ENCODE measurements at places on chromosomes 2 and 18.

DNA sequence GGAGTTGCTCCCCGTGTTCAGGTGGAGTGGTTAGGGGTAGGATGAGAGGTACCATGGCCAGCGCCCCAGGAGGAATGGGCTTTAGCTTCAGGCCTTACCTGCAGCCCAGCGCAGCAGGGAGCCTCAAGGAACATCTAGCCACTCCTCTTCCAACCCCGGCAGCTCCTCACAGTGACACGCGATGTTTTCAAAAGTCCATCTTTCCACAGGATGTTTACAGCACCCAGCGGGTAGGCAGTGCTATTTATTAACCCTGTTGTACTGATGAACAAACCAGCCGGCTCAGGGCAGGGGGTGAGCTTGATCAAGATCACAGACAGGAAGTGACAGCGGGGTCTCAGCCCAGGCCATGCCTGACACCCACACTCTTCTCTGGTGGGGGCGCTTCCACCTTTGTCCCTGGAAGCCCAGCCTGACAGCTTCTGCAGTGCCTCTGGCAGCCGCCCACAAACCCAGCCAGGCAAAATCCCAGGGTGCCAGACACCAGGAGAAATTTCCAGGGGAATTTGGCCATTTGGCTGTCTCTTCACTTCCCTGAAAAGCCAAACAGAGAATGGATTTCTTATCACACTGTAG is 18.4 kb upstream of the PRLH start:
- DNase-seq = no peak

- DNase-seq = no peak
These were observed 916 bp downstream of the CETN1 start for GRCh38 chr18:581096-581495.

DNA sequence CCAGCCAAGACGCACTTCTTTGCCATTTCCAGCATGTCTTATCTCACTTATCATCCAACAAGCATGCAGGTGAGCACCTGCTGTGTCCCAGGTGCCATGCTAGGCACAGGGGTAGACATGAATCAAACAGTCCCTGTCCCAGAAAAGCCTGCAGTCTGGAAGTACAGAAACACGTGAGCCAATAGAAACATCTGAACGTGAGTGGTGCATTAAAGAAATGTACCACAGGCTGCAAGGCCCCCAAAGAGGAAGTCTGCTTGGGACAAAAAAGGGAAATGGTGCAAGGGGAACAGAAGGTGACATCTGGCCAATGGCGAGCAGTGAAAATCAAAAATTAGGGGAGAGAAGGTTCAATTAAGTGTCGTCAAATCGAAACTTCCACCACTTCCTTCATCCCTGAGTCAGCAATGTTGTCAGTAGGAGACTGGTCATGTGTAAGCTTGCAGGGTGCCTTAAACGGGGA is 17.6 kb upstream of the TMEM247 start:
- no peak for DNase-seq

- DNase-seq = no peak
These were observed 67.4 kb downstream of the HS1BP3 start for GRCh38 chr2:20583425-20583881.

DNA sequence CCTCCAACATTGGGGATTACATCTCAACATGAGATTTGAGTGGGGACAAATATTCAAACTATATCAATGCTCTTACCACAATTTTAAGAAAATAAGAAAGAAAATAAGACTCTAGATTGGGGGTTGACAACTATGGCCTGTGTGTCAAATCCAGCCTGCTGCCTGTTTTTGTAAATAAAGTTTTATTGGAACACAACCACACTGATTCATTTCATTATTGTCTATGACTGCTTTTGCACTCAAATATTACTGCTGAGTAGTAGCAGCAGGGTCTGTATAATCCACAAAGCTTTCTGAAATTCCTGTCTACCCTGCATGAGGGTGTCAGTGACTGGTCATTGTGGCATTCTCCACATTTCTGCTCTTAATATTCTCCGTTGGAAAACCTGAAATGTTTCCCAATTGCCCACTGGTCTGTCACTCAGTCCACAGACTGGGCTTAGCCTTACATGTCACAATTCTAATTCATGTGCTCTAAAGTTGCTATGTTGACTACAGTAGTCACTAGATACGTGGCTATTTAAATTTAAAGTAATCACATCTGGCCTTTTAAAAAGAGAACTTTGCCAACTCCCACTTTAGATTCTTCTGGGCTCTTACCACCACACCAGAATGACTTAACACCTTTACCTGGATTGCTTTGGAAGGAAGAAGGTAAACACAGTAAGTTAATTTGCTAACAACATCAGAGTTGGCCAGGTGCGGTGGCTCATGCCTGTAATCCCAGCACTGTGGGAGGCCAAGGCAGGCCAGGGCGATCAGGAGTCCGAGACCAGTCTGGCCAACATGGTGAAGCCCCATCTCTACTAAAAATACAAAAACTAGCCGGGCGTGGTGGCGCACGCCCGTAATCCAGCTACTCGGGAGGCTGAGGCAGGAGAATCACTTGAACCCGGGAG is 86.9 kb downstream of the CLHC1 start:
- no peak for DNase-seq

DNA sequence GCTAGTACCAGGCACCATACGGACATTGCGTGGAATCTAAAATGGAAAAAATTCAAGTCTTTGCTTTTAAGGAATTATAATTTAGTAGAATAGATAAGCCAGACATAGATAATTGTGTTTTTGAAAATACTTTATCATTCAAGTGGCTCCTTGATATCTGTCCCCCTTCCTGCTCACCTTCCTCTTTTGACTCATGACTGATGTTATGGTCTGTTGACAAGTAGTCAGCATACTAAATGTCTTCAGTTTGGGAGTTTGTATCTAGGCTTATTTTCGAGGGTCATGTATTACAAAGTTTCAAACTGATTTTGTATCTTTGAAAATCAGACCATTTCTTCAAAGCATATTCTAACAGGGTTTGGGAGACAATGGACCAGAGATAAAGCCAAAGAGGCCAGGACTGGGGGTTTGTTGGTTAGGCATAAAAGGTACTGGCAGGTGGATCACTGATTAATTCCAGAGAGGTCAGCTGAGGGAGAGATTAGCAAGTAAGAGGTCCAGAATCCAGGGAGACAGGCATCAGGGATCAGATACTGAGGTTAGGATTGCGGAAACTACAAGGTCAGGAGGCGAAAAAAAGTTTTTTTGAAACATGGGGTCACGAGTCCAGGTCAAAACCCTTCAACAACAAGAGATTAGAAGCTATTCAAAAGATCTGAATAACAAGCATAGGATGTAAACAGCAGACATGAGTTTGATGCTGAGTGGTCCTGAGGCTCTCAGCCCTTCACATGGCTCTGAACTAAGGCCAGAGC is 31.5 kb upstream of the KLHL14 start:
- DNase-seq = no peak

GRCh38 chr2:215868846-215869543 is 144.4 kb downstream of the MREG start:
- no peak for DNase-seq

GRCh38 chr2:60479226-60480088 is 74.0 kb downstream of the BCL11A start:
- no peak for DNase-seq

DNA sequence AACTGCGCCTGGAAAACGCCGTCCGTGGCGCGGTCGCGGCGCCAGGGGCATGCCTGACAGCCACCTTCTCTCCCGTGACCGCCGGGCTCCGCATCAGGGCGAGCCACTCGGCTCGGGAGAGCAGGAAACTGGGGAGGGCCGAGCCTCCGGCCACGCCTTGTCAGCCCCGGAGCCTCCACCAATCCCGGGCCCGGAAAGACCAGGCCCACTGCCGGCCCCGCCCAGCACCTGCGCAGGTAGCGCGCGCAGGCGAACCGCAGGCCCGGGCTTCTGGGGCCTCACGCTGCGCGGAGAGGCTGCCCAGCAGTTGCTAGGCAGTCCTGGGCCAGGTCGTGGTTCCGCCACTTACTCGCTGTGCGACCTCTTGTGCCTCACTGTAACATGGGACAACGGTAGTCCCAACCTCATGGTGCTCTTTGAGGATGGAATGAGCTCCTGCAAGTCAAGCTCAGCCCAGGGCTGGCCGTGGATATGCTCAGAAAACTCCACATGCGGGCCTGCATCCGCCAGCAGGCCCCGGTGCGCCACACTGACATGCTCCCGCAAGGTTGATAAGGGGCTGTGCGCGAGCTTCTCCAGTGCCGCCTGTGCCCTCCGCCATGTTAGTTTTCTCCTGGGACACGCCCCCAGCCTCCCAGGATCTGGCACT is 97.1 kb downstream of the INHBB start:
- DNase-seq = no peak

GRCh38 chr2:175007510-175007909 is 2.3 kb upstream of the CHN1 start:
- DNase-seq = no peak

GRCh38 chr2:75526842-75527241 is 33.9 kb downstream of the EVA1A start:
- DNase-seq = no peak

DNA sequence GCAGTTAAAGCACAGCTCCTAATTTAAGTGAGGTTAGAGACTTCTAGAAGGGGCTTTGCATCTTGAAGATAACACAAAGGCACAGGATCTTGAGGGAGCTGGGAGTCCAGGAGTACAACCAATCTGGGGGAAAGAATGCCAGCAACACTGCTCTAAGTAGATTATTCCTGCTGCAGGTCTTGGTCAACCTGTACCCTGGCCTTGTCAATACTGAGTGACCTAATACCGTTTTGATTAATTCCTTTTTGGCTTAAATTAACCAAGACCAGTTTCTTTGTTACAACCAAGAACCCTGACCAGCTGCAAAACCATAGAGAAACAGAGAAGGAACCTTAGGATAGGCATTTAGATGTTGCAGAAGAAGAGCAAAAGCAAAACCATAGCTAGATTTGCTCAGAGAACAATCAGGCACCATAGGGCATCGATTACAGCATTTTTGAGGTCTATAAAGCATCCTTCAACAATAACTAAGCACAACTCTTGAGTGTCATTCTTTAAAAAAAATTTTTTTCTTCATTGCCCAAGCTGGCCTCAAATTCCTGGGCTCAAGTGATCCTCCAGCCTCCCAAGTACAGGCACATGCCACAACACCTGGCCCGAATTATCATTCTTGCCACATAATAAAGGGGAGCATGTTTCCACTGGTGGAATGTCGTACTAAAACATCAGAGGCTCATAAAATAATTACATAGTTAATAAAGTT is 6.3 kb downstream of the STARD7 start:
- no peak for DNase-seq

DNA sequence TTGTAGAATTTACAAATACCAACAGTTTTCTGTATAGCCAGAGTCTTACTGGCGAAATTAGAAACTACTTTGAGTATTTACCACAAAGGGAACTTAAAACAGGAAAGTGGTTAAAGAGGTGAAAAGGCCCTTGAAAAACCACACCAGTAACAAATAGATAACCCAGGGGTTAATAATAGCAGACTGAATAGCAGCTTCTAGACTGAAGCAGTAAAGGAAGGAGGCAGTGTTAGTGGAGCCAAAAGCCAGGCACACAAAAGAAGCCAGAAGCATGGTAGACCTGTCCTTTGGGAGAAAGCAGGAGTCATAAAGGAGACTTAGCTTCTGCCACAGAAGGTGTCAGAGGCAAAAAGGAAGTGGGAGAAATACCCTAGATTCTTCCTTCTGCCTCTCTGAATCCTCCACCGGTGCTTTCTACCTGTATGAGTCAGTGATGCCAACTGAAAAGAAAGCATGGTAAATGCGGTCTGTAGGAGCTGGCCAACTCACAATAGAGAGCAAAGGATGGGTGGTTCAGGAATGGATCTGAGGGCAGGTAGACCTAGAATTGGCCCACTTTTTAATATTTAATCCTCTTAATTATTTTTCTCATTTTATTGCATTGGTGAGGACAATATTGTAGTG is 97.3 kb downstream of the ARL6IP6 start:
- DNase-seq = no peak

DNA sequence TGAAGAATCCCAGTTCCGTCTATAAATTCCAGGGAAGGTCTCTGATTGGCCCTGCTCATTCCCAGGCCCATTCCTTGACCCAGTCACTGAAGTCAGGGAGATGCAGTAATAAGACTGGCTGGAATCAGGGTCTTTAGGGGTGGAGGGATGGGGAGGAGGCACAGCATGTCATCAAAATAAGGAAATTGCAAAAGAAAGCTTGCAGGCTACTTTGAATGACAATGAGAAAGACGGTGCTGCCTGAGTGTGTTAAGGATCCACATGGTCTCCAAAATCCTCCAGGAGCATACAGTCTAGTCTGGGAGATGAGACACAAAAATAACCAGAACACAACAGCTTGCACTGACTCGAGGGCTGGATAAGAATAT is 2.0 kb upstream of the DES start:
- DNase-seq = no peak

GRCh38 chr2:1169291-1169949 is 218.8 kb downstream of the SNTG2 start:
- no peak for DNase-seq

GRCh38 chr2:197339496-197340220 is 29.1 kb upstream of the ANKRD44 start:
- DNase-seq = no peak

- DNase-seq = no peak
These were observed 955.8 kb downstream of the TDRD15 start for GRCh38 chr2:22079583-22079982.

- no peak for DNase-seq
These were observed 132.4 kb downstream of the MGAT5 start for GRCh38 chr2:134386310-134386709.

DNA sequence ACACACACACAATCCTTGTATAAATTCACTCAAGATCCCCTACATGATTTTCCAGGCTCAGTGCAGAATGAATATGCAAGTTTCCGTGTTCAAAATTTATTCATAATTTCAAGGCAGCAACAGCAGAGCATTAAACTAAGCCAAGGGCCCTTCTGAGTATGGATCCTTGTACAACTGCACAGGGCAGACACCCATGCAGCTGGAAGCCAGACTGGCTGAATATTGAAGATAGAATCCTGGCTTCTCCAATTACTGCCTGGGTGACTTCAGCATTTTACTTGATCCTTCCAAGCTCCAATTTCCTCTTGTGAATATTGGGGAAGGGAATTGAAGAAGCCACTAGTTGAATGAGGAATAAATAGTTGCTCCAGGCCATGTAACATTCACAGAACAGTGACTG is 267.9 kb upstream of the REG3G start:
- DNase-seq = no peak

DNA sequence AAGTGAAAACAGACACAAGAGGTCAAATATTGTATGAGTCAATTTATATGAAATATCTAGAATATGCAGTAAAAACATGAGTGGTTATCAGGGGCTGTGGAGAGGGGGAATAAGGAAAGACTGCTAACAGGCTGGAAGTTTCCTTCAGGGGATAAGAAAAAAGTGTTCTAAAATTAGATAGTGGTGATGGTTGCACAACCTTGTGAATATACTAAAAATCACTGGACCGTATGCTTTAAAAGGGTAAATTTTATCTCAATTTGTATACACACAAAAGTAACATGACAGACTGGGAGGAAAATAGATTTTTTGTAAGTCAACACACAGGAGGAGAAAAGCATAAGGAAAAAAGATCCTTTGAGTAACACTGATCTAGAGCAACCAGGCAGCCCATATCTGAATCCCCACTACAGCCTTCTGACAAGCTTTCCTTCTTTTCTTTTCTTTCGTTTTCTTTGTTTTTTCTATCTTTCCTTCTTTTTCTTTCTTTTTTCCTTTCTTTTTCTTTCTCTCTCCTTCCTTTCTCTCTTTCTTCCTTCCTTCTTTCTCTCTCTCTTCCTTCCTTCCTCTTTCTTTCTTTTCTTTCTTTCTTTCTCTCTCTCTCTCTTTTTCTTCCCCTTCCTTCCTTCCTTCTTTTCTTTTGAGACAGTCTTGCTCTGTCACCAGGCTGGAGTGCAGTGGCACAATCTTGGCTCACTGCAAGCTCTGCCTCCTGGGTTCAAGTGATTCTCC is 95.4 kb downstream of the AAK1 start:
- DNase-seq = no peak

- no peak for DNase-seq
These were observed 69.8 kb downstream of the BCL2 start for GRCh38 chr18:63249771-63250170.

- DNase-seq = no peak
These were observed 622 bp downstream of the LRP2 start for GRCh38 chr2:169361706-169362117.
